ENCODE measurements at places on chromosomes 16 and 17.

DNA sequence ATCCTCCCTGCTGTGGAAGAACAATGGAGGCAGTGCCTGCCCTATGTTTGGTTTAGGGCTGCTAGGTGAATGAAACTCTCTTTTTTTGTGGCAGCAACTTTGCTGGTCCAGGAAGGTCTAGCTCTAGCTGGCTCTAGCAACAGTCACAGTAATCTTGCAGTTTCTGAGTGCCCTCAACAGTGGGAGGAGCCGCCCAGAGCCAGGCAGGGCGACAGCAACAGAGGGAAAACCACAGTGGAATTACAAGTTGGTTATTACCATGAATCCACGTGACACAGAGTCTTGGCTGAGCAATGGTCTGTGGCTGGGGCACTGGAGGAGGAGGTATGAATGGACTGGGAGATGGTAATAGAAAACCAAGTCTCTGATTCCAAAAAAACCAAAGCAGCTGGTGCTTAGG is 10.3 kb downstream of the HSPB9 start:
- DNase-seq, result no peak

DNA sequence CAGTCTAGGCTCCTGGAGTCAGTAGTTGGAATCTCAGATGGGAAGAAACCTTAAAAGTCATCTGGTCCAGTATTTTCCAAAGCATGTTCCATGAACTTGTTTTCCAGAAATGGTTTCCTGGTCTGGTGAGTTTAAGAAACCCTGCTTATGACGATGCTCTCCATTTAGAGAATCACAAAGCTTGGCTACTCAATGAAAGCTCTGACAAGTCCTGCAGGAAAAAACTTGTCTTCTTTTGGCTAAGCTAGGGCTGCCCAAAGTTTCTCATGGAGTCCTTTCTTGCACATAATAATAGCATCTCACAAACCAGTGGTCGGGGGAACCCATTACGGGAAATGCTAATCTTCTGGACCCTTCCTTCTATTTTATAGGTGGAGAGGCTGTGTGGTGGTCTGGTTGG is 5.5 kb upstream of the NKD1 start:
- DNase-seq, result no peak

GRCh38 chr17:4768298-4768697 is 3.4 kb upstream of the TM4SF5 start:
- no peak for DNase-seq

DNA sequence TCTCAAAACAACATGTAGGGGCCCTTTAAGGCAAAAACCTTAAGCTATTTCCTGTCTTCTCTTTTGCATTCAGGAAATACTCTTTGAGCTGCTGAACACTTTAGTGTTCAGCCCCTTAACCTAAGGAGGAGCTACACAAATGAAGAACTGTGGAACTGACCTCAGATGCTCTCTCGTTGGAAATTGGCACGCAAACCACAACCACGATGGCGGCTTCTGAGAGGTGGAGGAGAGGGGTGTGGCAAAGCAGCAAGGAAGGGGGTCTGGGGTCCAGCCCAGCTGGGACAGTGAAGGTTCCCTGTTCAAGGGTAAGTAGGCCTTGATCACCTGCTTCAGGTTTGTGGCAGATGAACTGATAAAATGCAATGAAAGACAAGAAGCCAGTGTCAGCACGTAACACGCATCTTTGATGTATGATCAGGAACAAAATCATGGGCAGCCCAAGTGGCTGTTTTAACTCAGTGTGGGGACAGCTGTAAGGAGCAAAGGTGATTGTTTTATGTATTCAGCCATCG is 291.6 kb upstream of the TNRC6C start:
- DNase-seq, result peak; percentile 35

DNA sequence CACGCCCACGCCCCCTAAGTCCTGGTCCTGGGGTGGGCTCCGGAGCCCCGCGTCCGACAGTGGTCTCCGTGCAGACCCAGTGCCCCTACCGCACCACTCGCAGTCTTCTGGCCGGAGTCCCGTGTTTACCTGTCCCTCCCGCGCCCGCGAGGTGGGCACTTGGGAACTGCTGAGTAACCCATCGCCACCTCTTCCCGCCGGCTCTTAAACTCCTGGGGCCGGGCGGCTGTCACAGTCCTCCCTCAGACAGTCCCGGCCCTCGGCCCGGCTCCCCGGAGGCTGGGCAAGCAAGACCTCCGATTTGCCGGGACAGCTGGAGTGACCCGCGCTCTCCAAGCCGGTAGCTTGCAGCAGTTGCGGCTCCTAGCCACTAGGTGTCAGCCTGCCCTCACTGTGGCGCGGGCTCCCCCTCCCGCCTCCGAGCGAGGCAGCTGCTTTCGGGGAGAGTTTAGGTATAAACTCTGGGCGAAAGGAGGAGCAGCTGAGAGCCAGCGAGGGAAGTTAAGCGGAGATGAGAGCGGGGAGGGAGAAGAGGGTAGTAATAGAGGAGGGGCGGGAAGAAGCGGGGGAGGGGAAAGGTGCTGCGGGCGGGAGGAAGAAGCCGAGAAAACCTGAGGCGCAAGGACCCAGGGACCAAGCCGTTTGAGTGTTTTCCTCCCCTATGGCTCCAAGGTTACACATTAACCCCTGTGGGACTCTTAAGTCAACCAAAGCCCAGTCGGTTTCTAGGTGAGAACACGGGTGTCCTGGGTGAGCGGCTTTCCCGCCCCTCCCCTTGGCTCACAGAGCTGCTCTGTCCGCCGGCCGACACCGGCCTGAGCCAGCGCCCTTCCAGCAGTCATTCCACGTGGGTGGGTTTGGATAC is 826 bp upstream of the TLCD1 start:
- peak; percentile 85 for DNase-seq

DNA sequence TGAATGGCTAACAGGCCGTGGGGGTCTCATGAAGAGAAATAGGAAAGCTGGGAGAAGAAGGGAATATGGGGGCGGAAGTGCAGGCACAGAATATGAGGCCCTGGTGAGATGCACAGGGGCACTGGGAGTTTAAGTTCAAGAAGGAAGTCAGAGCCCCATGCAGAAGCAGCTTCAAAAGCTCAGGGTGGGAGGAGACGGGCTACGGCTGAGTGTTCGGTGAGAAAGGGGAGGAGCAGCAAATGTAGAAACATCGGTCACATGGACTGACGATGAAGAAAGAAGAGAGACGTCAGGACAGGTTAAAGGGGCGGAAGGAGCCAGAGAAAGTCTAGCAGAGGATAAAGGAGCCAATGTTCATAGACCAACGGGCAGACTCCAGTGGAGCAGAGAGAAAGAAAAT is 204.5 kb upstream of the ZFHX3 start:
- no peak for DNase-seq

DNA sequence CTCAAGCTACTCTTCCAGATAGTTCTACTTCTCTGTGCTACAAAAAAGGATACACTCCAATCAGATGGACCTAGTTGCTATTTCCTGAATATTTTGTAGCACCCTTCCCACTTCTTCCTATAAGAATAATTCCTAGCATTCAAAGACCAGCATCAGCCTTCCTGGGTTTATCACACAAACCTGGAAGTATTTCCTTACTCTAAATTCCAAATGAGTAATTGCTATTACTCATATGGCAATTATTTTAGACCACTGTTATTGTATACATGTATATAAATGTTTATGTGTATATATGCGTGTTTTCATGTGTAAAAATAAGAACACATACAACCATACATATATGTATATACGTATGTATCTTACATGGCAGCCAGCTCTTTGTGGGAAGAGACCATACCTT is 130.6 kb downstream of the MYO1D start:
- no peak for DNase-seq

- no peak for DNase-seq
These were observed 4.2 kb upstream of the SREBF1 start for GRCh38 chr17:17840751-17841591.

GRCh38 chr17:45818699-45819098 is 26.0 kb upstream of the SPPL2C start:
- no peak for DNase-seq

DNA sequence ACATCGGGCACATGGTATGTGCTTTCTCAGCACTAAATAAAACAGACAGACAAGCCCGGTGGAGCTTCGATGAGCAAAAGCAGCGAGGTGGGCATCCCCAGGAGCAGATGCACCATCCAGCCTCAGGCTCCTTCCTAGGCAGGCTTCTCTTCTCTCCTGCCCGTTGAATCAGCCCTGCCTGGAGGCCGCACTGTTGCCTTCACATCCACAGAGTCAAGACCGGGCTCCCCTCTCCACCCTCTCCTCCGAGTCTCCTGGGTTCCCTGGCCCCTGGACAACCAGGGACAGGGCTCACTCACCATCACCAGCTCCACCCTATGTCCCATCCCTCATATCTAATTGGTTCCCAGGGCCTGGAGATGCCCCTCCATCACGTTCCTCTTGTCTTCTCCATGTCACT is 79.7 kb upstream of the RCVRN start:
- DNase-seq, result no peak

DNA sequence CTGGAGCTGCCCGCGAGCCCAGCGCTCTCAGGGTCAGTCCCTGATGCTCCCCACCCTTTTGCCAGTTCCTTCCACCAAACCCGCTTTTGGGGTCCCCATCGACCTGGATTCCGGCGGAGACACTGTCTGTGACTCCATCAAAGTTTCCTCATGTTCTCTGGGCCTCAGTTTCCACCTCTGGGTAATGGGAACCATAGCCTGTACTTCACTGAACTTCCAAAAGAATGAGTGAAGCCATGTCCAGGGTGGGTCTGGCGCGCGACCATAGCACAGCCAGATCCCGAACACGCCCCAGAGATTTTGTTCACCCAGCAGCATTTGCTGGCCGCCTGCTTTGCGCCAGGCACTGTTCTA is 327 bp downstream of the SDR42E2 start:
- no peak for DNase-seq

DNA sequence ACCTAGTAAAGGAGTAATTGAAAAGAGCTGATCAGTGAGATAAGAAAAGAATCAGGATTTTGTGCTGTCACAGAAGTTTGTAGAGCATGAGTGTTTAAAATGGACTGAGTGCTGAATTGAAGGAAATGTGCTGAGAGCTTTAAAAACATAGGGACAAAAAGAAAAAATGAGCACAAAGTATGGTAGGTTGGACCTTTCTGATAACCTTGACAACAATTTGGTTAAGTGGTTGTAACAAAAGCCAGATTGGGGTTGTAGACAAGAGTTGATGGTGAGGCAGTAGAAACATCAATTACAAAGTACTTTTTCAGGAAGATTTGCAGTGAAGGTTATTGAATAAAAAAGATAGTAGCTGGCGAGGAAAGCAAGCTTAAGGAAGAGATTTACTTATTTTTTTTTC is 674.7 kb upstream of the KIF2B start:
- no peak for DNase-seq

GRCh38 chr16:5858180-5858579 is 760.6 kb upstream of the EEF2KMT start:
- DNase-seq, result no peak

DNA sequence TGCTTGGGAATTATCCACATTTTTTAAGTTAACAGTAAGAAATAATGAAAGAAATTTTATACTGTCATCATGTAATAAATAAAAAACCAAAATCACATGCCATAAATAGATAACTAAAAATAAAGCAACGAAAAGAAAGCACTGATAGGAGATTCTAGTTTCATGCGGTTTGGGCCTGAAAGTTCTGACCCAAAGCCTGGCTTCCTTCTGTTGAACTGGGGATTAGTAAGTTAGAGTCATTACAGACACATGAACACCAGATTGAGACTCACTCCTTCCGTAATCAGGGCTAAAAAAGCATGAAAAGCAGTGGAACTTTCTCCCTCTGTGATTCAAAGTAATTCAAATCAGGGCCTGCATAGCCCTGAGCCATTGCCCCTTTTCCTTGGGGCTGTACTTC is 13.2 kb upstream of the SLC6A2 start:
- no peak for DNase-seq

- no peak for DNase-seq
These were observed 4.6 kb downstream of the ACE start for GRCh38 chr17:63481488-63481870.

- DNase-seq, result no peak
These were observed 234.4 kb downstream of the WWOX start for GRCh38 chr16:78333808-78334207.

- peak; percentile 1 for DNase-seq
These were observed 101.0 kb downstream of the METRNL start for GRCh38 chr17:83180264-83180995.

DNA sequence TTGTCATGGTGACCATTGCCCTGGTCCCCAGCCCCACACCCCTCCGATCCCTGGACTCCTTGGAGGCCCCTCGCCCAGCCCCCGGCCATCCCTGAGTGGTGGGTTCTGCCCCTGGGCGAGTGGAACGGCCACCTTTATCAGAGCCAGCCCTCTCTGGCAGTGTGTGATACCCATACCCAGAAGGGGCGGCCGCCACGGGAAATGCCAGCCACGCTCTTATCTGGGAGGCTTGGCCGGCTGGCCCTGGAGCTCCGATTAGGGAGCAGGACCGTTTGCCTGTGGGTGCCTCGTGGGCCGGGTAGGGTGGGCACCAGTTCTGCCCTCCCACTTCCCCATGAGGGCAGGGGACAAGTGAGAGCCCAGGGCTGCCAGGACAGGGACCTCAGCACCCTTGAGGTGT is 58.3 kb upstream of the ZC3H18 start:
- no peak for DNase-seq

DNA sequence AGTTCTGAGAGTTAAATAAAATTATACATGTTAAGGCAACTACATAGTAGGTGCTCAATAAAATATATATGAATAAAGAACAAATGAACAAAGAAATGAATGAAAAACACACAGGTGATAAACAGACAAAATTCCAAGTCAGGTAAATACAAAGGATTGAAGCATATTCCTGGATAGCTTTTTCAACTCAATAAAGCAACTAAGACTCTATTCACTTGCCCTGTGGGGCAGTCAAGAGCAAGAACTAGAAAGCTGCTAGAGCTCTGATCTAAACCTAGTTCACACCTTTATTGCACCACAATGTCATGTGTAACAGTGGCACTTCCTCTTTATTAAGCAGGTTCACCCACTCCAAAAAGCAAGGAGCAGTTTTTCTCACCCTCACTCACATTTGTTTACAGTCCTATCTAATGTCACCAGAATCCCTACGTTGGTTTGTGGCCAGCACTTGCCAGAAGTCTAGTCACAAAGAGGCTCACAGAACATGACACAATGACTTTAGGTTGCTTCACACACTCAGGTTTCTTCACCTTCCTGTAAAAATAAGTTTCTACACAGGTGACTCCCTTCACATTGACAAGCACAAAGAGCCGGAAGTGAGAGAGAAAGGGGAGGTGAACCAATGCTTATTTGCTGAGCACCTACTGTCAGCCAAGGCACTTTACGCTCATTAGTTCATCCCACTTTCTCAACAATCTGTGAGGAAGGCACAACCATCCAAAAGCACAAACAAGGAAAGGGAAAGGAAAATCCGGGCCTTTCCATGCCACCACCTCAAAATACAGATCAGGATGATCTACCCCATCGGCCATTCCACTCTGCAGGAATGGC is 70.8 kb downstream of the XPO6 start:
- DNase-seq, result peak; percentile 41

DNA sequence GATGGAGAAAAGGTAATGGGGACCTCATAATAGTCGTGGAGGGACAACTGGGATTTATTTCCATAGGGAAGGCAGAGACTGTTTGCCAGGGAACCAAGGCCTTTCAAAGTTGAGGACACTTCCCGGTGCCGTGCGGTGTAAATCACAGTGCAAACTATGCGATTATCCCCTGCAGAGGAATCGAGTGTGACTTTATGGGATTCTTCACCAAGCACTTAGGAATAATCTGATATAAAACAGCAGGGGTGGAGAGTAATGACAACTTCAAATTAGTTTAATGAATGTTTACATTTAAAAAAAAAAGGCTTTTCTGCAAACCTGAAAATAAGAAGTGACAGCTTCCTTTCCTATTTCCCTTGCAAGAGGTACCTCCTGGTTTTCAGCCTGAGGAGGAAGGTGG is 538.2 kb downstream of the MAF start:
- no peak for DNase-seq

- no peak for DNase-seq
These were observed 73.8 kb downstream of the XYLT1 start for GRCh38 chr16:17396762-17397498.

Data from activated T-helper 1 cell treated with anti-CD3 and anti-CD28 coated beads, Interleukin-2, amount 50 U/mL, for 16 hours (primary cell).